T-helper 2 cell (primary cell): ENCODE measurements at places on chromosomes 16 and 17.

GRCh38 chr17:8593830-8594229 lies 36.7 kb downstream of the MYH10 start:
- no peak for DNase-seq

GRCh38 chr16:14486520-14487303 lies 143.3 kb downstream of the PARN start:
- no peak for DNase-seq

DNA sequence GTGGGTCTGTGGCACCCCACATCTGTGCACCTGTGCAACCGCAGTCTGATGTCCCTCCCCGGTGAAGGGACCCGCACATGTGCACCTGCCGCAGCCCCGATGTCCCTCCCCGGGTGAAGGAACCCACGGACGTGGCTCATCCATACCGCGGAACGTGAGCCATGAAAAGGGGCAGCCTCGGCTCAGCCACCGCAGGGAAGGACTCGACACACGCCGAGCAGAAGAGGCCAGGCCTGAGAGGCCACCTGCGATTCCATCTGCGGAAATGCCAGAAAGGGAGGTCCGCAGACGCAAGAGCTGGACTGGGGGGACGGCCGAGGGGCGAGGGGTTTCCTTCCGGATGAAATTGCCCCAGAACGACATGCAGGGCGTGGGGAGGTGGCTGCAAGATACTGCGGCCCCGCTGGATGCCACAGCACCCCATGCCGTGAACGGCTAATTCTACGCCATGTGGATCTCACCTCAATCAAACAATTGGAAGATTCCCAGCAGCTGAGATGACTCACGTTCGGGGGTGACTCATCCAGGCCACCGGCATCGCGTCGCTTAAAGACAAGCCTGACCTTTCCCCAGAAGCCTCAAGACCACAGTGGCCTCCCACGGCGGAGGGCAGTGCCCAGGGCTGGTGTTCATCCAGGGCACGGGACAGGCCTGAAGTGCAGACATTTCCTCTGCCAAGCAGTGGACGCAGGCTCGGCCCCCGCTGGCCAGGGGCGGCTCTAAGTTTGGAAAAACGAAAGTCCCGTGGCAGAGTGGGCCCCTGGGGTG lies 21.0 kb downstream of the SOX8 start:
- no peak for DNase-seq

DNA sequence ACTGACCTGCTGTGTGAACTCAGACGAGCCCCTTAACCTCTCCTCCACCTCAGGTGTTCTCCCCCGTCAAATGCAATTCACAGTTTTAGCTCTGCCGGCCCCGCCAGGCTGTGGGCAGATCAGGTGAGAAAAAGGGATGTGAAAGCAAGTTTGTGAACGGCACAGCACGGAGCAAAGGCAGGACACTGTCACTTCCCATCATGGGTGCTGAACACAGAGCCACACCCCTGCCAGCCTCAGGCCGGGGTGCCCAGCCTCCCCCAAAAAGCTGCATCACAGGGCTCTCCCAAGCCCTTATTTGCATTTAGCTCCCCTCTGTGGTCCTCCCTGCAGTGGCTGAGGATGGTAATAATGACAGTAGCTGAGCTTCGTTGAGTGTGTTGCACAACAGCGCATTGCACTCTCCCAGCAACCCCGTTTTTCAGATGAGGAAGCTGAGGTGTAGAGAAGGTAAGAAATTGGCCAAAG lies 88.8 kb upstream of the TNRC6C start:
- no peak for DNase-seq

GRCh38 chr16:65153365-65154105 lies 31.7 kb upstream of the CDH11 start:
- no peak for DNase-seq

DNA sequence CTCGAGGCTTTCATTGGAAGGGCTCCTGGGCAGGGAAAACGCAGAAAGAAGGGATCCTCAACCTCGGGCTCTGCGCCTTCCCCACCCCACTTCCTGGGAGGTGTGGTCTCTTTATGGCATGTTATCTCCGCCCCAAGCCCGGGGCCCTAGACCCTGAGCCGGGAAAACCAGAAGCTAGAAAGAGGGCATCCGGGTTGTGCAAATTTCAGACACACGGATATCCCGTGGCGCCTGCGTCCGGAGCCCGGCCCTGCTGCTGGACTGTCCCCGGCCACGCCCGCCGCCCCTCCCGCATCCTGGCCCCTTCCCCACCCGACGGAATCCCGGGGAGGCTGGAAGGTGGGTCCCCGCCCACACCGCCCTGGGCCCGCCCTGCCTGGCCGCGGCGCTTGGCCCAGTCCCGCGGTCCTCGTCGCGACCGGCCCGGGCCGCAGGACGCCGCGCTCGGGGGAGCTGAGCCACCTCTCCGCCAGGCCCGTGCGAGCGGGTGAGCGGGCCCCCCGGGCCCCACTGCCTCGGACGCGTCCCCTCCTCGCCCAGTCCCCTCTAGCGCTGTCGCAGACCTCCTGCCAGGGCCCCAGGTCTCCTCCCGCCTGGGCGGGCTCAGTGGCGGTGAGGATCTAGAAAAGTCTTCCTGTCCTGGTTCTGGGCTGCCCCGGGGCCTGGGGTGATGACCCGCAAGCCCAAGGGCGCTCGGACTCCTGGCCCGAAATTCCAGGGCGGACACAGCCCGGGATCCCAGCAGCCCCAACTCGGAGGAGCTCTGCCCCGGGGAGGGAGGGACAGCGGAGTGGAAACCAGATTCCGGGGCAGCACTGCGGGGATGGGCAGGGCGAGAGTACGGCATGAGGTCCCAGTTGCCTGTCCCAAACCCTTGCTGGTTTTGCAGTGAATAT lies at the start of gene SLC16A5:
Gene SLC16A5, plus strand, starts transcription at position 397 of the 896 bp plus-strand sequence. CDS start 5,683 bp downstream, outside the sequence.
- DNase-seq = peak; percentile 56

- DNase-seq = no peak
Observed at GRCh38 chr17:77521076-77521475, 380.3 kb downstream of the SEC14L1 start.

GRCh38 chr17:8145811-8146210 lies 6.4 kb downstream of the PER1 start:
- DNase-seq = no peak

DNA sequence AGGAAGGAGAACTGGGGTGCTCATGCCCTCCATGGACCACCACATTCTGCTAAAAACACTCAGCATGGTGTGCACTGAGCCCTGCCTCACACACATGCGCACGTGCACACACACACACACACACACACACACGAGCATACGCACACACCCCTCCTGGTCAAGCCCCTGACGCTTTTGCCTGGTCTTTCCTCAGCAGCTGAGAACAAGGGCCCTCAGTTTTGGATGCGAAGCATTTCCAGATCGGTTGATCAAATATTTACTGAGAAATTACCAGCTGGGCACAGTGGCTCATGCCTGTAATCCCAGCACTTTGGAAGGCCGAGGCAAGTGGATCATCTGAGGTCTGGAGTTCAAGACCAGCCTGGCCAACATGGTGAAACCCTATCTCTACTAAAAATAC lies 20.1 kb upstream of the RAI1 start:
- DNase-seq = no peak

GRCh38 chr17:78541488-78542206 lies 35.5 kb downstream of the DNAH17 start:
- DNase-seq = no peak

DNA sequence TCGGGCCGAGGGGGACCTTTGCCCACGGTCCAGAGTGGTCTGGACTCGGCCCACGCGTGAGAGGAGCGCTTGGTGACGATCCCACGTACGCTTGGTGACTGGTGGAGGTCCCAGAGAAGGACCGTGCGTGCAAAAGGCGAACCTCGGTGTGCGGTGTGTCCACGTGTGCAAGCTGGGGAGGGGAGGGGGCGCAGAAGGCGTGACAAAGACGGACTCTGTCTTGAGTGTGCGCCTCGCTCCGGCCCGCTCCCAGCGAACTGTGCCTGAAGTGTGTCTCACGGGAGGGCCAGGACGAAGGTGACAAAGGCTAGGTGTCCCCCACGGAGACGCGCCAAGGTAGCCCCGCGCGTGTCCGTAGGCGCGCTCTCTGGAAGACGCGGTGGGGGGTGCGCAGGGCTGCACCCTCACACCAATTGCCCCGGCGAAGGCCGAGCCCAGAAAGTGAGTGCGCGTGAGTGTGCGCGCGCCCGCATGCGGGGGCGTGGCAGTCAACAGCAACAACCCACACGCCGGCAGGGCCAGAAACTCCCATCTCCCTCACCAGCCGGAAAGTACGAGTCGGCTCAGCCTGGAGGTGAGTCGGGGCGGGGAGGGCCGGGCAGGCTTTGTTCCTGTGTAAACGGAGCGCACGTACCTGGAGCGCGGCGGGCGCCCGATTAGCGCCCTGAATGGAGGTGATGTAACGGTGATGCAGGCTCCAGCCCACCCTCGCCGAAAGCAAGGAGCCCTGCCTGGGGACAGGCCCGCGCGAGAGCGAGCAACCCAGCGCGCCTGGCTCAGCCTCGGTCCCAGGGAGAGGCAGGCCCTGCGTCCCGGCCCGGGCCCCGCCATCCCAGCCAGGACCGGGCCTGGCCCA lies at the start of gene GPRC5C:
Gene GPRC5C, plus strand, starts transcription at position 521 of the 856 bp plus-strand sequence. CDS start 7,689 bp downstream, outside the sequence.
- DNase-seq = peak; percentile 60

DNA sequence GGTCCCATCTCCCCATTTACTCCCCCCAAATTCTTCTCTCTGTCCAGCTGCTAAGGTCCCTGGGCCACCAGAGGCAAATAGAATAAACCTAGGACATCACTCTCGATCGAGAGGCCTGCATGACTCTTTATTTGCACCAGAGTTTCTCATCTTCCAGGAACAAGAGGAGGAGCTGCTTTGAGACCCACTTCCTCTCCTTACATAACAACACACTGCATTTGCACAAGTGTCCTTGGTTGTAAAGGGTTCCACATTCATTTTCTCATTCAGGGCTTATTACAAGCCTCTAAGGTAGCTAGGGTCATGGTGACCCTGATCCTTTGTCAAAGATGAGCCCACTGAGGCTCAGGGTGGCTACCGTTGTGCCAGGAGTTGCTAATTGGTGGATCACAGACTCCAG lies 38.1 kb upstream of the RHOT1 start:
- no peak for DNase-seq

DNA sequence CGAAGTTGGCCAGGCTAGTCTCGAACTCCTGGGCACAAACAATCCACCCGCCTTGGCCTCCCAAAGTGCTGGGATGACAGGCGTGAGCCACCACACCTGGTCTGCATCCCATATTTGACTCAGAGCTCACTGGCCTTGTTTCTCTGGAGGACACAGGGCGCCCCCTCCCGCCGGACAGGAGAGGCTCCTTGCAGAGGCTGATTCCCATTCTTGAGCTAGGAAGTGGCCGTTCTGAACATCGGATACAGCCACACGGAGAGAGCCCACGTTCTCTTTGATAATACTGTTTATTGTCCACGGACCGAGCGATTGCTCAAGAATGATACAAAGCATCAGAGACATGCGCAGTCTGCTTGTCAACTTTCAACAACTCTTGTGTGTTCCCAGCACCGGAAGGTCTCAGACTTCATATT lies 12.1 kb upstream of the USP36 start:
- DNase-seq = no peak

DNA sequence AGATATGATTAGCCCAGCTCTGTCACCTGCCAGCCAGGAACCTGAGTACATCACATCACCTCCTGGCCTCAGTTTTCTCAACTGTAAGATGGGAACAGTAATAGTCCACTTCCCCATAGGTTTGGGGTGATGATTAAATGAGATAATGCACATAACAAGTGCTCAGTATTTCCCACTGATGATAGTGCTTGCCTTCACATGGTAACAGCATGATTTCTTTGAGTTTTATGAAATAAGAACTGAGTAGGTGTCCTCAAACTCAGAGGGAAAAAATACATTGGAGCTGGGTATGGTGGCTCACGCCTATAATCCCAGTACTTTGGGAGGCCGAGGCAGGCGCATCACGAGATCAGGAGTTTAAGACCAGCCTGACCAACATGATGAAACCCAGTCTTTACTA lies 30.1 kb upstream of the SNN start:
- DNase-seq = no peak

DNA sequence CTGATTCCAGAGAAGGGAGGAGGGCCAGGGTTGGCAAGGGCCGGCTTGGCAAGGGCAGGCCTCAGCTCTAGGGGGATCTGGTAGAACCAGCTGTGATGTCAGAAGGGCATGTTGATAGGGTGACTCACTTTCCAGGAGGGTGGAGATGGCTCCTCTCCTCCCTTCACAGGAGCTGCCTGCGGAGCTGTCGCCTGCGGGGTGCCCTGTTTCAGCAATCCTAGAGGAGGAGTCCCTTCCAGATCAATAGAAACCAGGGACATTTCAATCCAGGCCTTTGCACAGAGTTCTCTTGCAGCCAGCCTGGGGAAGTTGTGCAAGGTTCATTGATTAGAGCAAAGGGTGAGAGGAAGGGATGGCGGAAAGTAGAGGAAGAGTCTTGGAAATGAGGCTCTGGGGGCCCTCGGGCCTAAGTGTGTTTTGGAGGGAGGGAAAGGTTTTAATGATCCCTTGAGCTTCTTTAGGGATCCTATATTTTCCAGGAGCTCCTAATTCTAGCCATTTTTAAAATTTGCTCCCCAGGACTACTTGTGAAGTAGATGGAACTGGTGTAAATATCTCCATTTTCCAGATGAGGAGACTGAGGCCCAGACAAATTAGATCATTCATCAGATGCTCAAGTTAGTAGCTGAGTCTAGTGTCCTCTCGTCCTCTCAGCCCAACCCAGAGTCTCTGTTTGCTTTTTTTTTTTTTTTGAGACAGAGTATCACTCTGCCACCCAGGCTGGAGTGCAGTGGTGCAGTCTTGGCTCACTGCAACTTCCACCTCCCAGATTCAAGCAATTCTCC lies 24.8 kb upstream of the CSNK2A2 start:
- no peak for DNase-seq

DNA sequence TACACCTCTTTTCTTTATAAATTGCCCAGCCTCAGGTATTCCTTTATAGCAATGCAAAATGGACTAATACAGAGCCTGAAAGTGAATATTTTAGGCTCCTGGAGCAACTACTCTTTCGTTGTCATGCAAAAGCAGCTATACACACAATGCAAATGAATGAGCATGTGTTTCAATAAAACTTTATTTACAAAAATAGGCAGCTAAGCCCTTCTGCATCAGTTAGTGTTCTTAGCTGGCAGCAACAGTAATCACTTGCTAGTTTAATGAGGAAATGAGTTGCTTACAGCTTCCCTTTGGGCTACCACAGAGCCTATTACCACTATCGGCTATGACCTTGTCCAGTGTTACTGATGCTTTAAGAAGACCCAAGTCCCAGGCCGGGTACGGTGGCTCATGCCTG lies 402.9 kb downstream of the XYLT1 start:
- DNase-seq = no peak

- DNase-seq = no peak
Observed at GRCh38 chr17:78281249-78281845, 49.9 kb downstream of the TMEM235 start.

DNA sequence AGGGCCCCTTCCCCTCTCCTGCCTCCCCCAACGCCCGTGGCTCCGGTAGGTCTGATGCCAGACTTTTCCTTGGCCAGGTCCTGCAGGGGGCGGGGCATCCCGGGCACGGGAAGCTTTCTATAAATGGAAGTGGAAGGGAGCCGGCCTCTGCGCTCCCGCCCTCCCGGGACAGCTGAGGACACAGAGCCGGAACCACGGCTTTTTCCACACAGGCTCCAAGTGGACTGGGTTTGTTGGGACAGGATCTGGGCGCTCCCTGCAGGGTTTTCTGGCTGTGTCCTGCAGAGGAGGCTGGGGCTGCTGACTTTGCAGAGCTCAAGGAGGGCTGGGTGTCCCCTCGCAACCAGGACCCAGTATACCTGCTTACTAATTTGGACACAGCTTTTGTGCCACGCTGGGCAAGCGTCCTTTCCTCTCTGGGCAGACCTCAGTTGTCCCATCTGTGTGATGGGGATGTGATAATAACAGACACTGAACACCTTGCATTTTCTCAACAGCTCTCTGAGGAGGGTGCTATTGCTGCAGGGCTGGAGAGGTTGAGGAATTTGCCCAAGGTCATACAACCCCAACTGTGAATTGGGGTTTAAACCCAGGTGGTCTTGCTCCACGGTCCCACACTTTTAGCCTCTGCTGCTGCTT lies 1.8 kb downstream of the TNS4 start:
- no peak for DNase-seq

- DNase-seq = no peak
Observed at GRCh38 chr17:72152387-72152929, 31.6 kb downstream of the SOX9 start.
